ENCODE measurements at places on chromosomes 2 and 18.

- peak; percentile 40 for DNase-seq
Measured at GRCh38 chr18:62524440-62525200, 1.8 kb downstream of the ZCCHC2 start.

- DNase-seq = no peak
Measured at GRCh38 chr2:208280933-208281332, 14.9 kb downstream of the PIKFYVE start.

- no peak for DNase-seq
Measured at GRCh38 chr2:179931502-179931901, 70.1 kb upstream of the ZNF385B start.

GRCh38 chr2:44740678-44741077, 200.8 kb upstream of the SIX3 start:
- DNase-seq = no peak

DNA sequence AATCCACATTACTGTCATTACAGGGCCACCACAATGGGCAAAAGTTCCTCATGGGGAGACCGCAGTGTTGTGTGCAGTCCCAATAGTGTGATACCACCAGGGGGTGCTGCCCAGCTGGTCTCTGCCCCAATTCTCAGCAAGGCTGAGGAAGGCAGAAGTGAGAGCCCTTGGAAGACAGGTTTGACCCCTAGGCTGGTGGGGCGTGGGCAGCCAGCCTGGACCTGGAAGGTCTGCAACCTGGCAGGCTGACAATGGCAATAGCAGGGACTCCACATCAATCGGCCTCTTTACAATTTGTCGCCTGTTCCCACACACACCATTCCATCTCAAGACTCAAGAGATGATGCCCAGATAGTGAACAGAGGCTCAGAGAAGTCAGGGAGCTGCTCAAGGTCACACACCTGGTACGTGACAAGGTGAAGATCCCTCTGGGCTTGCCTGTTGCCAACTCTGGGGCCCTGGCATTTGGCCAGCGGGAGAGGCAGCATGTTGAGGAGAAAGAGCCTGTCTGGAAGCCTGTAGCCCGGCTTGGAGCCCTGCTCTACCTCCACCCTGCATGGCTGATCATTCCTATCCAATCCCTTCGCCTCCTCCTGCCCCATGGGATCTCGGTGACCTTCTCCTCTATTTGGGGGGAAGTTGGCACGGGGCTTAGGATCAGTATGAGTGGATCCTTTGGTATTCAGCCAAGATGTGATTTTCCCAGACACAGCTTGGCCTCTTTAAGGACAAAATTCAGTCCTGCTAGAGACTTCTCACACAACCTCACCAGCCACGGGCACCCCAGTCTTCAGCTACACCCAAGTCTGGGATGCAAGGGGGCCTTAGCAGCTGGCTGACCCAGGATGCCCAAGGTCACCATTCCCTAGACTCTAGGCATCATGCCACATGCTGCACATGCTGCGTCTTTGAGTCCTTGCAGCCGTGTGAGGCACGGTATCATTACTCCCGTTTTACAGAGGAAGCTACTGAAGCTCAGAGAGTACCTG, 2.9 kb upstream of the ATOH8 start:
- DNase-seq = peak; percentile 72

DNA sequence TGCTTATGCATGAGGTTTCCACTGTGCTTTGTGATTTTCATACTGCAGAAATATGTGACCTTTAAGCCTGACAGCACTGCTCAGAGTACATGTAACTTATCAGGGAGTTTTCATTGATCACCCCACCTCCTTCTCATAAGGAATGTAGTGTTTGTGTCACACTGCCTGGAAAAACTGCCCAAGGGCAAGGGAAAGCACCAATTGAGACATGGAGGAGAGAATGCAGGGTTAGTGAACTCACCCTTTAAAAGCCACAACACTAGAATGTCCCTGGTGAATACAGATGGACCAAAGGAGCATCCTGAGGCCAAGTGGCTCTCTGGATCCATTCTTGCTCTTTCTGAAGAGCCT, 147.2 kb upstream of the SPATS2L start:
- DNase-seq = no peak

GRCh38 chr2:226690461-226691024, 109.1 kb downstream of the IRS1 start:
- DNase-seq = no peak

DNA sequence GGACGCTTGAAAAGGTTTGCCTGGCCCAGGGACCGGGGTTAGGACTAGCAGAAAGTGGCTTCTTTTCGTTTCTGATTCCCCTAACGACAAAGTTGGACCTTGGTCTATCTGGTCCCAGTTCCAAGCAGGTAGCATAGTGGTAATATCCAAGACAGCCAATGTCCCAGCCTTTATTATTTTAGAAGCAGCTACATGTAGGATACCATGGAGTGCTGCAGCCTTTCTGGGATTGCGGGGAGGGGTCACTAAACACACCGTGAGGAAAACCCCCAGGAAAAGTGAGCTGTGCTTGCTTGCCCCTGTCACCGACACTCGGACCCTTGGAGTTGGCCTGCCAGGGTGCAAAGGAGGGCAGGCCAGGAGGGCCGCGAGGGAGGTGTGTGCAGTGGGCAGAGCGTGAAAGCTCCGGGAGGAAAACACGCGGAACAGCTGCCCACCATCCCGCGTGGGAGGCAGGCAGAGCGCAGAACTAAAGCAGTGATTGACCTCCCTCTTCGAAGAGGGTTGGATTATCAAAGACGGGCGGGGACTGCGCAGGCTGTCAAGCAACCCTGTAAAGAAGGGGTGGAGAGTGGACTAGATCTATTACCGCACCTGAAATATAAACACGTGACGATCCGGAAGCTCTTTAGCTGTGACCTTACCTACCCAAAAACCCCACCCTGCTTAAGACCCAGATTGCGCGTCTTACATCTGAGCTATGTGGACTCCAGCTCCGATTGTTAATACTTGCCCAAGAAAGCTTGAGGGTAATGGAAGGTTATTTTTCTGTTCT, 624 bp upstream of the MAP4K3 start:
- no peak for DNase-seq

DNA sequence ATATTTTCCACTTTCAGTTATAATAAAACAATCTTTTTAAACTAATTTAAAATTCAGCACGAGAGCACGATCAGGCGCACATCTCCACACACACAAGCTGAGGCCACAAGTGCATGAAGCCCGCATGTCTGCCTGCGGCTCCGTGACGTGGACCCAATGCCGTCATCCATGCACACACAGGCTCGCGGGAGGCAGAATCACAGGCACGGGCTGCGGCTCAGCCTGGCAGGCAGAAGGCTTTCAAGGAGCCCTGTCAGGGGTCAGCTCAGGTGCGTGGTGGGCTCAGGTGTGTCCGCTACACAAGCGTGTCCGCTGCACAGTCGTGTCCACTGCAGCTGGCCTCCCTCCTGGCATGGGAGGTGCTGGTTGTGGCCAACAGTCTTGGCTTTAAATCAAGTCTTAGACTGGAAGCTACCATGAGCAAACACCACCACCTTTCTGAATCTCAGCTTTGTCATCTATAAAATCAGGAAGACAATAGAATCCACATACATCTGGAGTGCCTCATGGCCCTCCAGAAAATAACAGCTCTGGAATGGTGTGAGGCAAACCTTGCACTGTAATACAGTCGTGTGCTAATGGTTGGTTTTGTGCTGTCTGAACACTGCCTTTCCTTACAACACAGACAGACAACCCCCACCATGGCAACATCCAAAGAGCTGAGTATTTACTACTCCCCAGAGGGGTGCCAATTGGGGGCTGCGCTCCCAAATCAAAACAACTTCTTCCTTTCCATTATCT, 210.1 kb downstream of the NDUFA10 start:
- DNase-seq = no peak

- no peak for DNase-seq
Measured at GRCh38 chr18:3153107-3153704, 66.6 kb downstream of the MYOM1 start.

DNA sequence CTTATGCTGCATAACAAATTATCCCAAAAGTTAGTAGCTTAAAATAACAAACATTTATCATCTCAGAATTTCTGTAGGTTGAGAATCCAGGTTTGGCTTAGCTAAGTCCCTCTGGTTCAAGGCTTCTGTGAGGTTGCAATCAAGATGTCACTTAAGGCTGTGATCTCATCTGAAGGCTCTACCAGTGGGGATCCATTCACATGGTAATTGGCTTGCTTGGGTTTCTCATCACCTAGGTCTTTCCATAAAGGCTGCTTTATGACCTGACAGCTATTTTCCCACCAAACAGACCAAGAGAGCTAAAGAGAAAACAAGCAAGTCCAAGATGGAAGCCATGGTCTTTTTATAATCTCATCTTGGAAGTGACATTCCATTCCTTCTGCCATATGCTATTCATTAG, 137.3 kb downstream of the DTNA start:
- DNase-seq = no peak

DNA sequence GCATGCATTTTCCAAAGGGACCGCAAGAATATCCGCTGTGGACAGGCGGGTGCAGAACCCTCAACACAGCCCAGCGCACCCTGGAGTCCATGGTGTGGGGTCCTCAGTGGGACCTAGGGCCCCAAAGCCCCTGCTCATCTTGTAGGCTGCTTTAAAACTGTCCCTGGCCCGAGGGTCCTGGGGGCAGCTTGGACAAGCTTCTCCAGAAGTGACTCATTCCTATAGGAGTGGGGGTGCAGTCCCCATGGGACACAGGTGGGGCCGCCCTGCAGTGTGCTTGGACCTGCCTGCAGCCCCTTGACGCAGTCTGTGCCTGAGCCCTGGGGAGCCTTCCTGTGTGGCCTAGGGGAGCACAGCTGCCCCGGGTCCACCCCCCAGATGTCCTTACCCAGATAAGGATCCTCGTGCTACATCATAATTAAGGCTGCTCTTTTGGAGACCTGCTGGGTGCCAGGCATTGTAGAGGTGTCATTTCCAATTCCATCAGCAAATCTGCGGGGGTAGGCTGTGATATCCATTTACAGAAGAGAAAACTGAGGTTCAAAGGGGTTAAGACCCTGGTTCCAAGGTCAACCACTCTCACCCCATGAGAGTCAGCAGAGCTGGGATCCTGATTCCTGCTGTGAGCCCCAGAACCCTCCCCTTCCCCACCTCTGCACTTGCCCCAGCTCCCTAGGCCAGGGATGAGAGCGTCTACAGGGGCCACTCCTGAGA, 1.7 kb upstream of the HS6ST1 start:
- no peak for DNase-seq

- DNase-seq = no peak
Measured at GRCh38 chr2:71714601-71715240, 261.4 kb downstream of the DYSF start.

- no peak for DNase-seq
Measured at GRCh38 chr18:11987527-11987926, 6.2 kb downstream of the IMPA2 start.

- no peak for DNase-seq
Measured at GRCh38 chr2:57796527-57796926, 250.1 kb upstream of the VRK2 start.

- no peak for DNase-seq
Measured at GRCh38 chr2:86487062-86487461, 45.9 kb downstream of the KDM3A start.

Measured in neural crest cell (in vitro differentiated cells).